ENCODE measurements at places on chromosomes 7 and 10. TPM values are rescaled to one million over a fixed set of nuclear protein-coding genes. Genes with fewer than 3 reads are reported as not detected.

CLRN3 gene
- not detected for polyA plus RNA-seq

DNA sequence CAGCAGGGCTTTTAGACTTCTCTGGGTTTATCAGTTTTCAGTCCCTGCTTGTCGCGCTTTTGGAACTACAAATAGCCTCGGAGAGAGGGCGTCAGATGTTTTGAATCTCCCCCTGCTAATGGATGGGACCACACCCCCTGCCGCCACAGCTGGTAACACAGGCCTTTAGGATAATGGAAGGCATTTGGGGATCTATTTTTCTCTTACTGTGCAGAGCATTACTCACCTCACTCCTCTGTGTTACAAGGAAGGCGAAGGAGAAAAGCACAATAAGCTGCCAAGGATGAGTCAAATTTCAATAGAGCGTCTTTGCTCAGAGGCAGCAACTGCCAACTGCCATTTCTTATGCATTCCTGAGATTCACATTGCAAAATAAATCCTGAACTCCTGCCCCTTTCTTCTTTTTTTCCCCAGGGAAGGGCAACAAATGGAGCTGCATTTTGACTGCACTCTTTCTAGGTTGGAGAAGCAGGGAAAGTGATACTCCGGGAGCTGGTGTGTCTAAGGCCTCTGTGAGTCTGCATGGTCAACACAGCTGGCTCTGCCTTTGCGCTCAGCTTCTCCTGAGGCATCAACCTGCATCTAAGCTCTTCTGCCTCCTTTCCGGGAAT lies 31.5 kb upstream of the SMNDC1 start:
- DNase-seq: peak; percentile 98

FGFBP3 gene
- 0.11 TPM for polyA plus RNA-seq

MMD2 gene
- polyA plus RNA-seq: not detected

DNA sequence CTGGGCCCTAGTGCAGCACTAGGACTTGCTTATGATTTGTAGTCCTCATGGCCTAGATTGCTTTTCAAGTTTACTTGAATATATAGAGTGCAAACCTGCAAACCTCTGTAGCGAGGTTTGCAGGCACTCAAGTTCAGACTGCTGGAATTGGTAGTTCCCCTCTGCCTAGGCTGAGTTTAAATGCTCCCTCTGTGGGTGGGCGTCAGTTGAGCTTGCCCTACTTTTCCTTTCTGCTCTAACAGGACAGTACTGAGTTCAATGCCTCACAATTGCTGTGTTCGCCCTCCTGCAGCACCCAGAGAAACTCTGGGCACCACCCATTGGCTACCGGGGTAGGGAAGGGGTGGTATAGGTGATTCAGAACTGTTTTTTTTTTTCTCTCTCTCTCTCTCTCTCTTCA lies 31.6 kb downstream of the MYO3A start:
- no peak for DNase-seq

RNF148 gene
- not detected for polyA plus RNA-seq

GRCh38 chr7:105776986-105777910 lies 99.2 kb downstream of the ATXN7L1 start:
- no peak for DNase-seq

- no peak for DNase-seq
Measured at GRCh38 chr7:128591705-128592104, 80.4 kb upstream of the GARIN1A start.

DNA sequence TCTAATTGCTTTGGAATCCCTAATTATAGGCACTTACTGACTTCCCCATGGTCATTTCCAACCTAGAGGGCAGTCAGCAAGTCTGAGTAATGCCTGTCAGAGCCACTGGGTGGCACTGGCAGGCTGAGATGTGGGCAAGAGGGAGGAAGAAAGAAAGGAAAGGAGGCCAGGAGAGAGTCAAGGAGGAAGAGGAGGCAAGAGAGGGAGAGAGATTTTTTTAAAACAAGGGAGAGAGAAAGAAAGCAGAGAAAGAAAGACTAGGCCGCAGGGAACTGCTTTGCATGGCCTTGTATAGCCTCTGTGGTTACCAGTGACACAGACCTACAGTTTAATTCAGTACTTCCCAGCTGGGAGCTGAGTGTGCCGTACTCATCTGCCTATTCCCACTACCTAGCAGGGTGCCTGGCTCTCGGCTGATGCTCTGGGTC lies 210.4 kb upstream of the ADO start:
- no peak for DNase-seq

GRCh38 chr7:78151229-78151628 lies 352.7 kb downstream of the PHTF2 start:
- DNase-seq: peak; percentile 94

- DNase-seq: no peak
Measured at GRCh38 chr7:136016649-136017395, 39.7 kb upstream of the MTPN start.

DUS4L gene
- 2.2 TPM for polyA plus RNA-seq

DNA sequence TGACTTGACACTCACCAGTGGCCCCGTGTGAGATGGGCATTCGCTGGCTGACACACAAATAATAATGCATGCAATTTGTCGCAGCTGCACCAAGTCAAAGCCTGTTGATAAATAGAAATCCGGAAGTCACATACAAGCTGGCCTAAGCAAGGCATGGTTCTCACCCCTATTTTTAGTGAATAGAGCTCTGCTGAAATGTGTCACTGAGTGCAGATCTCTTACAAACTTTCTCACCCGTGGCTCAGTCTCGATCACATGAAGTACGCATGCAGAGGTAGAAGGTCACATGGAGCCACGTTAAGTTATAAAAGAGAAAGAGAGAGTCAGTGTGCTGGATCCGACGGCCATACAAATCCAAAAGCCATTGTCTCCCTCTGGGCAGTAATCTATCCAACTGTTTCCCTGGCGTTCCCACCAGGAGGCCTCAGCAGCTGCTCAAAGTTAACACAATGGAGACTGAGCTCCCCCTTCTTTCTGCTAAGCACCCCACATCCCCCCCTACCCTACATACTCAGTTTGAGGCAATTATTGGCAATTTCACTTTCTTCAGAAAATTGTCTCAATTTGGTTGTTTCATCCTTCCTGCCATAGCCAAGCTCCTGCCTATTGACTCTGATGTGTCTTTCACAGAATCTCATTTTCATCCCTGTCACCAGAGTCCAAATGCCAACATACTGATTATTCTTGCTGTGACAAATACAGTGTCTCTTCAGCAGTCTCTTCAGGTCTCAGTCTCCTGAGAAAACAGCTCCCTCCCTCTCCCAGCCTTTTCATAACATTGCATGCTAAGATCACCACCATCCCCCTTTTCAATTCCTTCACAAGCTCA lies 473.3 kb upstream of the NRP1 start:
- DNase-seq: no peak

DNA sequence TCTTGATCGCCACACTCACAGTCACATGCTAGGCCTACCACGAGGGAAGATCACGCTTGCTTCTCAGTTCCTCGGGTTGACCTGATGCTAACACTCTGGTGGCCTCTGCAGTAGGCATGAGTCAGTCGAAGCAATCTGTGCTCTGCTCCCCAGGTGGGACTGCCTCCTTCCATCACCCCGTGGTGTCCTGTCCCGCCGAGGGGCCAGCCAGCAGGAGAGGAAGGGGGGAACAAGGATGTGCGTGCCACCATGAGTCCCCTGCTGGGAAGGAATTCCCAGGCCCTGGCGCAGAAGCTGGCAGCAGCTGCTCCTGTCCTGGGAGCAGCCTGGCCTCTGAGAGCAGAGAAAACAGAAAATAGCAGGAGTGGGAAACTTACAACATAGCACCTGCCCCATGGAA lies 695.0 kb upstream of the NRP1 start:
- DNase-seq: no peak

GRCh38 chr10:78688230-78688900 lies 380.4 kb upstream of the ZMIZ1 start:
- DNase-seq: no peak

DNA sequence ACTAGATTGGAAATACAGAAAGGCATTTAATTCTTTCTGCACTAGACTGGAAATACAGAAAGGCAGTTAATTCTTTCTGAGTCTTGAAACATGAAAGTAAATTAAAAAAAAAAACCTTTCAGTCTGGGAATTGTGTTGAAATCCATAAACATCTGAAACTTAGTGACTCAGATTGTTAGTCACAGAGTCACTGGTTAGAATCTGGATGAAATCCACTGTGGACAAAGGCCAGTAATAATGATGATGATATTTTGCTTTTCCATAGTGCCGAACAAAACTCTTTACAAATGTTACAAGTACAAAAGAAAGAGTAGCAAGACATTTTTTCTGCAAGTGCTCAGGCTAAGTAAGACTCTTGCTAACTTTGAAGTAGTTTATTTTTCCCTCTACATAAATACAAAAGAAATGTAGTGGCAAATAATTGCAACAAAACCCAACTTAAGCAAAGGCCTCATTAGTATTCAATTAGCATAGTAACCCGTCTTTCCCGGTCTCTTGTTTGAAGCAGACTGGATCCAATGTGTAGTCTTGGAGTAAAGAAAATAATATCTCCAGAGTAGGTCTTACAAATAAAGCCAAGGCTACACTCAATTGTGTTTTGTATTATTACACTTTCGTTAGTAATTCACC lies 5.8 kb upstream of the PRTFDC1 start:
- peak; percentile 89 for DNase-seq

DNA sequence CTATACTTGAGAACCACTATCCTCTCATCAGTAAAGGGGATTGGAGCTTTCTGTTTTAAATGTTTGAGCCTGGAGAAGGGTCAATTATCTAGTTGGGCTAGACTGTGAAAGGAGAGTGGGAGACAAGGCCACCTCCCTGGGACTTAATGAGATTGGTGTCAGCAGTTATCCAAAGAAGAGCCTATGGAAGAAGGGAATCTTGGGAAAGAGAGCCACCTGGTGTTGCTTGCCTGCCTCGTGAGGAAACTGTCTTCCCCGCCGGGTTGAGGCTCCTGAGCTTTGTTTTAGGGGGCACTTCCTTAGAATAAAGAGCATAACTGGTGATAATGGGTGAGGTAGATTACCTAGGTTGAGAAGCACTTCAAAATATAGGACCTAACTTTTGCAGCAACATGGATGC lies 32.0 kb upstream of the ABCB4 start:
- no peak for DNase-seq

EGFR gene
- 34.0 TPM for polyA plus RNA-seq

CREB5 gene
- polyA plus RNA-seq: 2.6 TPM

GRCh38 chr7:2904202-2904601 lies 60.1 kb upstream of the GNA12 start:
- no peak for DNase-seq

DNA sequence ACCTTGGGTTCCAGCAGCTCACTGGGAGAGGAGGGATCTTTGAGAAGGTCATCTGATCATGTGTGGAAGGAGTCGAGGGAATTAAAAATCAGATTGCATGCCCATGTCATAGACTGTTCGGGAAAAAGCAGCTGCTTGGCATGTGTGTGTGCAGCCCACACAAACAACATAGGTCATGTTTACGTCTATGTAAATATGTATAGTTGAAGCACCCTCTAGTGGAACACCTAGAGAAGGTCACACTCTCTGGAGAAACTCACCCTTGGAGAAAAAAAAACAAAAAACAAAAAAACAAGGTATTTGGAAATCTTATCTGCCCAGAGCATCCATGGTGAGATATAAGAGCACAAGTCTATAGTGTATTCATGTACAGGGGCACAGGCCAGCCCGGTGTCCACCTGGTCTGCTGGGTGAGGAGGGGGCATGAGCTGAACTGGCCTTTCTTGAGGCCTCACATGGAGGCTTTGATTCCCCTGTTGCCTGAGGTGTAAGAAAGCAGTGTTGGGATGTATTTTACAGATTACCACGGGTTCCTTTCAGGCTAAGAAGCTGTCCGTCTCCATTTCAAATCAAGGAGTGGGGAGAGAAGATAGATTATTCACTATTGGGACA lies 98.0 kb downstream of the NPY start:
- DNase-seq: no peak

ACSM6 gene
- not detected for polyA plus RNA-seq

- no peak for DNase-seq
Measured at GRCh38 chr10:84172467-84173356, 889 bp upstream of the GPR15LG start.

DNA sequence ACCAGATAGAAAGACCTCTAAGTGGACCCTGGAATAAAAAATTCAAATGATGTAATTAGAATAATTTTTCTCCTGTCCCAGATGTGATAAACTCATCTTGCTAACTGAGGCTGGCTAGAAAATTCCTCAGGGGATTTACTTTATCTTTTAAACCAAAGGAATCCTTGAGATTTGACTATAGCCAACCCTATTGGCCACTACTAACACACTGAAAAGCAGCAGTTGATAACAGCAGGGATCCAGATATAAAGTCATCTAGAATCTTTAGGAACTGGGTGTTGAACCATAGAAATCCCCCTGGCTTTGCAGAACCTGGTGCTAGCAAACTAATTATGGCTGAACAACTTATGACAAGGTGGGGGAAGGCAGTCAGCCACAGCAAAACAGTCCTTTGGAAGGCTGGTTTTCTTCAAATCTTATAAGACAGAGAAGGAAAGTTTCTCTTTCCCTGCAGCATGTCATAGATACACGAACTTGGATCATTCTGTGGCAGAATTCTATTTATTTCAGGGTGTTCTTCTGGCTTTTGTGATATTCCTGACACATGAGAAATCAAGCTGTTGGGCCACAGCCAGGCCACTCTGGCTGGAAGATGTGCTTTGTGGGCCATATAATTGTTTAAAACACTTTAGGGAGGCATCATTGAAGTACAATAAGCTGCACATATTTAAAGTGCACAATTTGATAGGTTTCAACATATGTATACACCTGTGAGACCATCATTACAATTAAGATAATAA lies 643.6 kb downstream of the SORCS3 start:
- no peak for DNase-seq

DNA sequence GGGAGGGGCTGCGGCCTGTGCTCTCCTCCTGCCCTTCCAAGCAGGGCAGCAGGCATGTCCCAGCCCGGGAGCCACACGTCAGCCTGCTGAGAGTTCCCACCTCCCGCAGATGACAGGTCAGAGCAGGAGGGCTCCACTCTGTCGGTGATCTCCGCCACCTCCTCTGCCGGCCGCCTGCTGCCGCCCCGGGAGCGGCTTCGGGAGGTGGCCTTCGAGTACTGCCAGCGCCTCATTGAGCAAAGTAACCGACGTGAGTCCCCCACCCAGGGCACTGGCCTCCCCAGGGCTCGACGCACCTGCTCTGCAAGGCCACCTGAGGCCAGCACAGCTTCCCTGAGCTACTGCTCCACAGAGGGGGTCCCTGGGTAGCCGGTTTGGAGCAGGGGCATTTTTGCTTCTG lies 9.4 kb downstream of the AP5Z1 start:
- DNase-seq: no peak

DNA sequence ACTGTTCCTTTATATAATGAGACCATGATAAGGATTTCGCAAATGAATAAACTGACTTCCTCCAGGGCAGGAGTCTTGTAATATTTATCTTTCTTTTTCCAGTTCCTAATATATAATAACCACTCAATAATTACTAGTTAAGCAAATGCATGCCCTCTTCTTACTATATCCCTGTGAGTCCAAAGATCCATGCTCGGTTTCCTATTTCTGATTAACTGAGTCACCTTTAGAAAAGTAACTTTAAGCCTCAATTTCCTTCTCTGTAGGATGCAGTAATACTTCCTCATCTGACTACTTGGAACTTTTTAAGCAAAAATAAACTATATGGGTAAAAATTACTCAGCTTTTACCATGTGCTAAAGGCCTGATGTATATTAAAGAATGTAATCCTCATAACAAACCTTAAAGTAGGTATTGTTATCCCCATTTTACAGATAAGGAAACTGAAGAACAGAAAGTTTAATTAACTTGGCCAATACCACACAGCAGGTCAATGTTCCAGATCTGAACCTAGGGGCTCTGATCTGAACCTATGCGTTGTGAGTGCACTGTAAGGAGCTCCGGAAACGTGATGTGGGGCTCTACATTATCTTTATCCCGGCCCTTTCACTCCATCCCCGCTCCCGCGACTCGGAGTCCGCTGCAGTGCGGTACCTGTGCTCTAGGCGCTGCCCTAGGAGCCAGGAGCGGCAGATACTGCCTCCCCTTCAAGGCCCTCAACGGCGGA lies 458 bp downstream of the COX15 start:
- no peak for DNase-seq

STYXL1 gene
- polyA plus RNA-seq: 64.7 TPM

GRCh38 chr10:24951201-24952142 lies 934 bp downstream of the PRTFDC1 start:
- DNase-seq: no peak

All from BJ (cell line).